Mammary microvascular endothelial cell (primary cell): ENCODE measurements at places on chromosomes 5 and 9. TPM values are rescaled to one million over a fixed set of nuclear protein-coding genes. Genes with fewer than 3 reads are reported as not detected.

PCDHB9 gene
- 0.15 and 0.27 TPM in 2 replicates for total RNA-seq

HNRNPA0 gene
- total RNA-seq = 6.6 and 7.5 TPM in 2 replicates

WHRN gene
- total RNA-seq = 0.79 and 0.93 TPM in 2 replicates

CER1 gene
- not detected in 2 replicates for total RNA-seq

PCDHGA7 gene
- total RNA-seq = 0.80 and 1.1 TPM in 2 replicates

SLC46A2 gene
- total RNA-seq = not detected in 2 replicates

SOX30 gene
- total RNA-seq = 0.05 TPM in 1 of 2 replicates, not detected in the other

NFIL3 gene
- 5.3 and 7.0 TPM in 2 replicates for total RNA-seq

FIBCD1 gene
- not detected in 2 replicates for total RNA-seq

GPR151 gene
- not detected in 2 replicates for total RNA-seq

IFNB1 gene
- 0.13 TPM in 1 of 2 replicates, not detected in the other for total RNA-seq

CCNB1 gene
- 192 and 237 TPM in 2 replicates for total RNA-seq

DMRT3 gene
- total RNA-seq = not detected in 2 replicates

LECT2 gene
- total RNA-seq = not detected in 2 replicates

ZNF474 gene
- total RNA-seq = not detected in 2 replicates

PCDHGA5 gene
- total RNA-seq = 0.53 and 0.79 TPM in 2 replicates

HRCT1 gene
- 0.69 and 2.0 TPM in 2 replicates for total RNA-seq

GFM2 gene
- 27.4 and 27.6 TPM in 2 replicates for total RNA-seq

NR5A1 gene
- total RNA-seq = not detected in 2 replicates
